ENCODE measurements at places on chromosomes 3 and 15.

DNA sequence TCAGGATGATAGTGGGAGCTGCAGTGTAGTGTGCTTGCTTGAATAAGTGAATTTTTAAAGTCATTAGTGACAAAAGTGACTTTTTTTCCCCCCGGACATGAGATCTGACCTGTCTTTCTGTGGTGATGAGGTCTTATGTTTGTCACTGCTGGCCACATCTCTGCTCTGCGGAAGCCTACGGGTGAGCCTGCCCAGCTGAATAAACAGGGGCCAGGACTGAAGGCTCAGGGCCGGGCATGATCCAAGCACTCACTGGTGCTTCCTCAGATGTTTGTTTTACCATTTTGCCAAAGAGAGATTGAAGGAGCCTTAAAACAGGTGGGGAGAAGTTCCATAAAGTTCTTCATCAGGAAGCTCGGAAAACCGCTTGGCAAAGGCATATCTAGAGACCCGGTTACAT is 35.0 kb downstream of the RPL39L start:
- no peak for DNase-seq

DNA sequence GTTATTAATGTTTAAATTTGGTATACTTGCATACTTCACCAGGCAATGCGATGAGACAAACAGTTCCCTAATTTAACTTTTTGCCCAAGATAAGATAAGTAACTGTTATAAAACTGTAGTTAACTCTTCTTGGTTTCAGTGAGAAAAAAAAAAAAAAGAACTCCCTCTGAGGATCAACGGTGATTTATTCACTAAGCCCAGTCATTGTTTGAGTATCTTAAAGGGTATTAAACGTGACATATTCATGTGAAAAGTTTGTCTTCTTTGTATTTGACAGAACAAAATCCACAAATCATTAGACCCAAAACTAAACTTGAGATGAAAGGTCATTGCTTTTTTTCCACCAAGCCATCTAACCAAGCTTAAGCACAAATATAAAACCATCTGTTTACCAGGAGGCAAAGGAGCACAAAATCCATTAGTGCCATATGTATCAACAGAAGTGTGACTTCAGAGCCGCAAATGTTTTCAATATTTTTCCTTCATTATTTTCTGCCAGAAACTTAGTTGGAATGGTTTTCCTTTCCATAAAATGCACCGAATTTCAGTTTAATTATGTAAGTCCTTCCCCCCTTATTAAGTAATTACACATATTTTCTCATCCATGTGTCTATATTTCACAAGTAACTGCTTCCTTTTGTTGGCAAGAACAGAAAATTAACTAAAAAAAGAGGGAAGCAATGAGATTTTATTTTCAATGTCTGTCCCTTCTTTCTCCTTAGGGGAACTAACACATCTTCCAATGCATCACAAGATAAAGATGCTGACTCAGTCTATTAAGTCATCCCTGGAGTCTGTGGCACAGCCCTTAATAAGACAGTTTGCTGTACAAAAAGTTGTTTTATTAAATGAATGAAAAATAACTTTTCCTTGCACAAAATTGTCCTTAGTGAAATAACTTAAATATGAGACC is 92.2 kb upstream of the RAP2B start:
- peak; percentile 81 for DNase-seq

DNA sequence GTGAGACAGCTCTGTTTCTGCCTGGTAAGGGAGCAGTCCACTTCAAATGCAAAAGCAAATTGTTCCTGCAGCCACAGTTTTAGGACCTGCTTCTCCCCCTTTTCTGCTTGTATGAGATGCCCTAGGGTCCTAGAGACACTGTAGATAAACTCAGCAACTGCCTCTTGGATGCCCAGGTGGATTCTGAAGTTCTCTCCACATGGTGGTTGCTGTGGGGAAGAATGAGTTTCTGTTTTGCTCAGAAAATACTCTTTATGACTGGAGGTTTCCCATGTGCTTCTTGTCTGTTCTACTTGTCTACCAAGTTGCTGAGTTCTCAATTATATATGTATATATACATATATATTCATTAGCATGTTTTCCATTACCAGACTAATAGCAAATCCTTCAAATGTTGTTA is 5.6 kb upstream of the ZNF80 start:
- DNase-seq = no peak

GRCh38 chr15:71252044-71252739 is 136.9 kb downstream of the THSD4 start:
- no peak for DNase-seq

- DNase-seq = peak; percentile 12
Measured at GRCh38 chr3:151638555-151639417, 94.9 kb upstream of the AADACL2 start.

DNA sequence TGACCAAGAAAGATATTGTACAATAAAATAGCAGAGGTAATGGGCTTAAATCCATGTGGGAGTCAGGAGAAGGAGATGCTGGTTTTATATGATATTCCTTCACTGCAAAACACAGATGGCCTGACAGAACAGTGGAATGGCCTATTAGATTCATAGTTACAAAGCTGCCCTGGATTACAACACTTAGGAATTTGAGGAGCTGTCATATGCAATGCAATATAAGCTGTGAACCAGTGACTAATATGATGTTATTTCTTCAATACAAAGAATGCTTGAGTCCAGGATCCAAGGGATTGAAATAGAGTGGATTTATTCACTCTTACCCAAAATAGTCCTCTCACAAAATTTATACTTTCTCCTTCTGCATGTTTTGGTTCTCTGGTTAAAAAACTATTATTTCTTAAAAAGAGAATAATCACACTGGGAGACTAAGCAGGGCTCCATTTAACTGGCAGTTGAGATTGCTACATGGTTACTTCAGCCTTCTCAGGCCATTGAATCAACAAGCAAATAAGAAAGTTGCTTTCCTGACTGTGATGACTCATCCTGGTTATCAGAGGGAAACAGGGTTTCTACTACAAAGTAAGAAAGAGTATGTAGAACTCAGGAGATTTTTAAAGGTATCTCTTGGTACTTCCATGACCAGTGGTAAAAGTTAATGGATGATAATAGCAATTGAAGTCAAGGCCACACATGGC is 79.8 kb upstream of the ZPLD1 start:
- DNase-seq = peak; percentile 18

DNA sequence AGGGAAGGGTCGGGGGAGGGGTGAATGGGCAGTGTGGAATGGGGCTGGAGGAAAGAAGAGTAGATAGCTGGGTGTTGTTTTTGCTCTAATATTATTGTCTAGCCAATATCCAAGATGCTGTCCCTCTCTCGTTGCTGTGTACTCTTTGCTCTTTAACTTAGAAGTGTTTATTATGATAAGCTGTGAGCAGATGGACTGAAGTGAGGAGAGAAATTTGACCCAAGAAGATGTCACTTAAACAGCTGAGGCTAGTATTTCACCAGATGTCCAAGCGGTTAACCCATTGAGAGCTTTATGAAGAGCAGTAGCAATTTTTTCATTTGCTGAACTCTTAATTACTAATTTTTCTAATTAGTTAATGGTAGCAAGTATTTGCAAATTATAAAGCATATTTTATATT is 212.2 kb upstream of the TP63 start:
- DNase-seq = no peak

DNA sequence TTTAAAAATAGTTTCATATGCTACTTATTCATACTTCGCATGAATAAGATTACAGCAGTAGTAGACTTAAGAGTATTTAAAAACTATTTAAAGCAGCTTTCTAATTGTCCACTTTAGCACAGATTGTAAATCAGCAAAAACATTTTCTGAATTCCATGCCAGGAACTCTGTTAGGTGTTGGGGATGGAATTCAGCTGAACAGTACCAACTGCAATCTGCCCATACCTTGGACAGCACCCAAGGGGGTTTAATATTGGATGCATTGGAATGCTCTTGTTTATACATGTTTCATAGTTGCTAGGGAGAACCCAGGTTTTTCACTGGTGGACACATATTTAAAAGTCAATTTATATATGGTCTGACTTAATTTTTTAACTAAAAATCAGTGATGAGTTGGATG is 74.8 kb downstream of the PPM1L start:
- DNase-seq = peak; percentile 10

- no peak for DNase-seq
Measured at GRCh38 chr15:94077938-94078337, 153.4 kb upstream of the MCTP2 start.

- DNase-seq = no peak
Measured at GRCh38 chr3:194262176-194262924, 88.8 kb downstream of the CPN2 start.

DNA sequence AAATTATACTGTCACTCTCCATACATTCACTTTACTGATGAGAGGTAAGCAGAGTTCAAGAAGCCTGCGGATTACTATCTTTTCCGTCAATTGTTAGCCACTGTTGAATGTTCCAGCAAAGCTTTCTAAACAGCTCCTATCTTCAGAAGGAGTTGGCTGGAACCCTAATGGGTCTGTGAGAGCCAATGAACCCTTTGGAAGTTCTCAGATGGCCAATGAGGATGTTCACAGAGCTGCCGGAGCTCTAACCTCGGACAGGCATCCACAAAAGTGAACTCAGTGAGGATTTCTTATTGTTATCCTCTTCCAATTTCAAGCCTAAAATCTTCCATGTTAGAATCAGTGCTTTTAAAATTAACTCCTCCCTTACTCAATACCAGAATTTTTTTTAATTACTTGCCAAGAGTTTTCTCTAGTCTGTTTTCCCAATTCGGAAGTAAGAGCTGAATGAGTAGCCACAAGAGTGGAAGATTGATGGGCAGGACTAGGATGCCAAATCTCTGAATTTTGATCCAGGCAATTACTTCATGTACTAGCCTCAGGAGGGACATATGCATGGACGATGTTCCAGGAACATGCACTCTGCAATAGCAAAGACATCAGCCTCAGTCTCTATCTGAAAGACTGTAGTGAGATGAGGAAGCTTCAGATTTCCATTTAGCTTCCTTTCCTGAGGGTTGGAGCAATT is 78.1 kb downstream of the AGBL1 start:
- DNase-seq = no peak

DNA sequence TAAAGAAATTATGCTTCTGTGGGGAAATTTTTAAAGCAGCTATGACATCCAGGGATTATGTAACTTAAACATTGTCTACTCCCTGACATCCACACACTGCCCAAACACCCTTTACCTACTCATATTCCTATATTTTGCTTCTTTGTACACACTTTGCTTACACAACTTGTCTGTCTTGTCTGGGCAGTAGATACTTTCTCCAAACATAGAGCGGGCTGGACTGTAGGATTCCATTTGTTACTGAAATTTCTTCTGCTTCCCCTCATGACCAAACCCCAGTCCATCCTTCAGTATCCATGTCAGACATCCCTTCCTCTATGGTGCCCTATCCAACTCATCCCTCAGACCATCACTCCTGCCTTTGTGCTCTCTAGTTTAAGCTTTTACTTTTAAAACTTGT is 19.9 kb downstream of the NCEH1 start:
- no peak for DNase-seq

DNA sequence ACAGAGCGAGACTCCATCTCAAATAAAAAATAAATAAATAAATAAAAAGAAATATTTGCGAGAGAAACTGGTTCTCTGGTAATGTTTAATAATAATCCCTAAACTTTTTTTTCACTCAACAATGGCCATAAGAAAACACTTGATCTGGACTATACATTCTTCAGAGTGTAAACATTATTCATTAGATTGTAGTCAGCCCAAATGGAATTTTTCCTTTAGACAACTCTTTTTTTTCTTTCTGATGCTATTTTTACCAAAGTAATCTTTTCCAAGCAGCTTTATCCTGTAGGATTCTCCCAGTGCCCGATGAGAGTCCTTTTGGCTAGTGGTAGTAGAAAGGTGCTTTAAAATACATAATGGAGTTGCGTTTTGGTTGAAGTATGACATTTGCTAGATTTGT is 90.4 kb downstream of the NEDD4 start:
- DNase-seq = no peak

DNA sequence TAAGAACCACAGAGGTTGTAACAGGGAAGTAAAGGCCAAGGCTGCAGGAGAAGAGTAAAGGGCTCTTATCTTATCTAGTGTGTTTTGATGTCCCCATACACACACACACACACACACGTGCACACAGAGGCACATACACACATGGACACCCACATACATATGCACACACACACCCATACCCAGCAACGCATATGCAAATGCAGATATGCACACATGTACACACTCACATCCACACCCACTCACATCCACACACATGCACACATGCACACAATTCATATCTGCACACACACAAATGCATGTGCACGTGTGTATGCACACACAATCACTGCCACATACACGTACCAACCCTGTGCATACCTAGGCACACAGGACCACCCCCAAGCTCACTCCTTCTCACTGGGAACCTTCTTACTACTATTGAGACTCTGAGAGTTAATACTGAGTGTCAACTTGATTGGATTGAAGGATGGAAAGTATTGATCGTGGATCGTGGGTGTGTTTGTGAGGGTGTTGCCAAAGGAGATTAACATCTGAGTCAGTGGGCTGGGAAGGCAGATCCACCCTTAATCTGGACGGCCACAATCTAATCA is 99.0 kb upstream of the AKAP13 start:
- DNase-seq = no peak

- DNase-seq = no peak
Measured at GRCh38 chr3:52259035-52259434, 13.5 kb downstream of the PPM1M start.

All from hematopoietic multipotent progenitor cell treated with erythropoietin and hydrocortisone succinate and interleukin-3 and kit ligand, for 6 days (in vitro differentiated cells).